ENCODE measurements at places on chromosomes 3 and 15.
A peak's percentile ranks its signal among the peaks of the same experiment; 100 is the strongest.

GRCh38 chr15:49946681-49947080 is 172.4 kb downstream of the ATP8B4 start:
- DNase-seq = no peak

GRCh38 chr3:66585520-66586095 is 84.8 kb upstream of the LRIG1 start:
- DNase-seq = no peak

DNA sequence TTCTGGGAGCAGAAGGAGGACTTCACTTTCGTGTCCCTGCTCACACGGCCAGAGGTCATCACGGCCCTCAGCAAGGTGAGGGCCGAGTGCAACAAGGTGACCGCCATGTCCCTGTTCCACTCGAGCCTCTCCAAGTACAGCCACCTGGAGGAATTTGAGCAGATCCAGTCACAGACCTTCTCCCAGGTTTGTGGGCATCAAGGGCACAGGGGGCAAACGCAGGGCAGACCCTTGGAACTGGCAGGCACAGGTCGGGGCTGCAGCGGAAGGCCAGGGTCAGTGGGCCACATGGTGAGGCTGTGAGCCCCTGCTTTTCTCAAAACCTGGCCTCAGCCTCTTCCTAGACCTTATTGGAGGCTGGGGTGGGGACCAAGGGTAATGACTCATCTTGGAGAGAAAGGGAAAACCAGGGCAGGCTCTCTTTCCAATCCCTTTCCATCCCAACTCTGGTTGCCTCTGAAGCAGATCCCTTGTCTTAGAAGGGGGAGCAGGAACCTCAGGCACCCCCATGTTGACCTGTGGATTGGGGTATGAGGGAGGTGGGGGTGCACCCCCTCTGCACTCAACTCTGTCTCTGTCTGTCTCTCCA is 29.5 kb downstream of the DNAH1 start:
- DNase-seq = no peak

- DNase-seq = peak; percentile 55
These were observed 17.1 kb downstream of the ADCY5 start for GRCh38 chr3:123431658-123432324.

GRCh38 chr3:9583792-9584191 is 30.2 kb upstream of the LHFPL4 start:
- no peak for DNase-seq

- DNase-seq = no peak
These were observed 16.1 kb upstream of the TATDN2 start for GRCh38 chr3:10232137-10232536.

- no peak for DNase-seq
These were observed 49.8 kb downstream of the USP50 start for GRCh38 chr15:50496692-50497091.

DNA sequence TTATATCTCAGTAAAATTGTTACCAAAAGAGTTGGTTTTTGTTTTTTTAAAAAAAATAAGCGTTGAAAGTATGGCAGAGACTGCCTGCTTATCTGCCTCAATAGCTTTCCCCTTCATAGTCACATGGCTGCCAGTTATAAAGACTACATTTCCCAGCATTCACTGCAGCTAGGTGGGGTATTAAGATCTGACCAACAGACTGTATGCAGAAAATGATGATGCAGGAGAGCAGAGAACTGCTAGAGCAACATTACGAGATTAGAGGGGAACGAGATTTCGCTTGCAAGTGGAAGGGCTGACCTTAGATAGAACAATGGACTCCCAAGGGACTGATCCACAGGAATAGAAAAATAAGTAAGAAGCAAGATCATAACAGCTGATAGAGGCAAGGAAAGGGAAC is 14.3 kb downstream of the RHOA start:
- DNase-seq = peak; percentile 35

- DNase-seq = no peak
These were observed 56.3 kb downstream of the CORO2B start for GRCh38 chr15:68635141-68635540.

DNA sequence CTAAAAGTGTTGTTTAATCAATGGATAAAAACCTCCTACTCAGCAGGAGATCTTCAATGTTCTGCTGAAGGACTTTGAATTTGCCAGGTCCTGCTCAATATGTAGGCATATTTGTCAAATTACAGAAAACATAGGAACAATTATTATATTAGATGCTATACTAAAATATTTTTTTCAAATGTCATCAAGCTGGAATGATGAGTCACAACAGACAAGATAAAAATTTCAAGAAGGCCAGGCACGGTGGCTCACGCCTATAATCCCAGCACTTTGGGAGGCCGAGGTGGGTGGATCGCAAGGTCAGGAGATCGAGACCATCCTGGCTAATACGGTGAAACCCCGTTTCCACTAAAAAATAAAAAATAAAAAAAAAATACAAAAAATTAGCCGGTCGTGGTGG is 68.0 kb downstream of the AQP9 start:
- DNase-seq = no peak

DNA sequence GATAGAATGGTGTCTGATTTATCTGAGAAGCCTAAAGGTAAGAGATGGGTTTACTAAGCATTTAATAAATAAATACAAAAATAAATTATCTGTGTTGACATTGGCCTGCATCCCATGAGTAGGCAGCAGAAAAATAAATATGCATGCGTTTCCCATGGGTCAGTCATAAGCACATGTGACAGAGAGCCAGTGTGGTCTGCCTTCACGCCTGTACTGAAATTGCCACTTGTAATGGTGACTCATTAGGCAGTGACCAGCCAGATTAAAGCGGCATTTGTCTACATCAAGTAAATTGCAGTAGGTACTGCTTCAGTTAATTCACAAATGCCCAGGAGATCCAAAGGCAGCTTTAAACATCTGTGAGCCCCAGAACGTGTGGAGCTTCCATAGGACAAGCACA is 399.6 kb downstream of the NAALADL2 start:
- DNase-seq = peak; percentile 2

GRCh38 chr3:109572301-109572700 is 235.0 kb upstream of the DPPA4 start:
- no peak for DNase-seq

Data from SW480 (cell line).